DND-41 (cell line): ENCODE measurements at places on chromosomes 6 and 20.

DNA sequence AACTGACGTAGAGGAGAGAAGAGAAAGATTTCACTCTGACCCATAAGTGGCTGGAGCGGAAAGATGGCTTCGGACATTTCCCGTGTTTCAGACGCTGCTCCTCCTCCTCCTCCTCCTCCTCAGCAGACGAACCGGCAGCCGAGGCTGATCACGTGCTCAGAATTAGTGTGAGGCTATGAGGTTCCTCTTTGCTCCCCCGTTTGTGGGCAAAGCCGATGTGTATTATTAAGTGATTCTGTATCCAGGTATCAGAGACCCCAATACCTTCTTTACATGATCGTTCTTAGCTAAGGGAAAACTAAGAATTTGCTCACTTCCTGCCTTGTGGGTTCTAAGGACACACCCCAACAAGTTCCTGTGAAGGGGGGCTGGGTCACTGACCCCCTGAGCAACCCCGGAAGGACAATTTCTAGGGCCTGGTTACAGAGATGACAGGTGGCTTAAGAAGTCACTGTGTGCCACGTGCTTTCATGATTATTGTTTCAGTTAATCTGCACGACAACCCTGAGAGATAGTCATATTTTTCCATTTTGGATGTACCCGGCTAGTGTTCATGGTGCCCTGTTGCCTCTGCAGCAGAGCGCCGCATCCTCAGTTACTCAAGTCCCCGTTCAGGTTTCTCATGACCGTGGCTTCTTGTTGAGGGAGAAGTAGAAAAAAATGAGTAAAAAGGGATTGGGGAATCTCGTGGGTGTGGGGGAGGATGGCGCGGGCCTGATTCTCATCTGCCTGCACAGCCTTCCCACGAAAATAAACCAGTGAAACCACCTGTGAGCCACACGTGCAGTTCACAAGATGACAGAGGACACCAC lies 671.8 kb downstream of the QKI start:
- DNase-seq = no peak

DNA sequence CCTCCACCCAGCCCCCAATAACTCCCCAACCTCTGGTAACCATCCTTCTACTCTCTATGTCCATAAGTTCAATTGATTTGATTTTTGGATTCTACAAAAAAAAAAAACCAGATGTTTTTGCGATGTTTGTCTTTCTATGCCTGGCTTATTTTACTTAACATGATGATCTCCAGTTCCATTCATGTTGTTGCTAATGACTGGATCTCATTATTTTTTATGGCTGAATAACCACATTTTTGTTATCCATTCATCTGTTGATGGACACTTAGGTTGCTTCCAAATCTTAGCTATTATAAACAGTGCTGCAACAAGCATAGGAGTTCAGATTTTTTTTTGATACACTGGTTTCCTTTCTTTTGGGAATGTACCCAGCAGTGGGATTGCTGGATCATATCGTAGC lies 98.8 kb downstream of the LYRM2 start:
- no peak for DNase-seq

- no peak for DNase-seq
These were observed 169.1 kb upstream of the AKAP12 start for GRCh38 chr6:151070631-151071051.

DNA sequence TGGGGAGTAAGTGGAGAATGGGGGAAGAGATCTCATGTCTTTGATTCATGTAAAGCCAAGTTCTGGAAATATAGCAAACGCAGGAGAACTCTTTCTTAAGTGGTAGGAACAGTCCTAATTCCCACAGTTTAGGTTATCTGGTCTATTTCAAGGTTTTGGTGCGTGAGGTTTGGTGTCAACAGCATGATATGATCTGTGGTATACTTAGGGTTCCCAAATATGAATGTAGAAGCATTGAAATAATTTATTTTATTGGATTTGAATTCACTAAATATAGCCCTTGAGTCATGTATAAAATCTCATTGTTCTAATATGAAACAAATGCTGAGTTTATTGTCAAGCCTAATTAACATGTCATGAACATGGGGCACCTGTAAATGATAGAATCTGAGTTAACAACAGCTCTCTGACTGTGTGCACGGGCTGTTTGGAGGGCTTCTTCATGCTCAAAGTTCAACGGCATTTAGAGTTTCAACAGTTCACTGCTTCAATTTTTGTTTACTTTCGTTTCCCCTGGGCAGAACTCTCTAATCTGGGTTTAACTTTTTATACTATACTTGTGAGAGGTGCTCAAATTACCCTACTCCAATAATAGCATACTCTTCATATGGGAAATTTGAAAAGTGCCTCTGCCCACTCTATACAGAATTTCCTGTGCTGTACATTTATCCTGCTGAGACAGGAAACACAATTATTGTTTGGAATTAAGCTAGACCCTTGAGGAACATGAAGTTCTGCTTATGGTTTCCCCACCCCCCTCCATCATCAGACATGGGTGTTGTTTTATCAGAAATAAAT lies 236.3 kb upstream of the ZNF217 start:
- peak; percentile 47 for DNase-seq

GRCh38 chr20:36202891-36203338 lies 33.4 kb upstream of the AAR2 start:
- peak; percentile 79 for DNase-seq

- DNase-seq = no peak
These were observed 38.9 kb downstream of the FBXO9 start for GRCh38 chr6:53103993-53104675.
